ENCODE measurements at places on chromosomes 1 and 21.

GRCh38 chr1:10768552-10768951, 27.9 kb downstream of the CASZ1 start:
- no peak for DNase-seq

DNA sequence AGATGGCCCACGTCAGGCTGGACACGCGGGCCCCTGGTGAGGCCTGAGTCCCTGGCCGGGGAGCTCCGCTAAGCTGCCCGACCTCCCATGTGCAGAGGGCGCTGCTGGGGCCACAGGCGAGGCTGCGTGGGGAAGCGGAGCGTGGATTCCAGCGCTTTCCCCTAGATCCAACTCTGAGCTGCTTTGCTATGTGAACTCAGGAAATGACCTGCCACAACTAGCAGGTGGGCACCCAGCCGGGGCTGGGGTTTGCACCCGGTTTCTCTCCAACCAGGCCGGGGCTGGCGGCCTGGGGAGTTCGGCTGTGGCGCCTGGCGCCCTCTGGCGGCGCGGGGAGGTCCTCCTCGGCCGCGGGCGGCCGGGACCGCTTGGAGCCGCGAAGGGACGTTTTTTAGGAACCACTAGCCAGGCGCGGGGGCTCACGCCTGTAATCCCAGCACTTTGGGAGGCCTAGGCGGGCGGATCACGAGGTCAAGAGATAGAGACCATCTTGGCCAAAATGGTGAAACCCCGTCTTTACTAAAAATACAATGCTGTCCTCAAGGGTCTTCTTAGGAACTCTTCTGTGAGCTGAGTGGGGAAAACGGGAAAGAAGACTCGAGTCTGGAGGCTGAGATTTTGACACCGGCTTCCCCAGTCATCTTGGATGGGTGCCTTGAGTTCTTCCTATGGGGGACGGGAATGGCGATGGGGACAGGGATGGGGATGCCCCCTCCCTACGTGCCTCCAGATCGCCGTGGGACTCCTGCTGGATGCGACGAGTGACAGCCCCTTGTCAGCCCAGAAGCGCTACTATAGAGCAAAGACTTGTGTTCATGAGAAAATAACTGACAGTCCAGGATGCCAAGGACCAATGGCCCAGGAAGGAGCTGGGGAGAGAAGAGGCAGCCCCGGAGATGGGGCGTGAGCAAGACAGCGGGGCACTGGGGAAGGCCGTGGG, 12.6 kb downstream of the PYCR2 start:
- DNase-seq, result peak; percentile 78

- DNase-seq, result no peak
Measured at GRCh38 chr1:240687820-240688219, 75.9 kb upstream of the GREM2 start.

GRCh38 chr1:201559679-201560162, 20.8 kb downstream of the NAV1 start:
- peak; percentile 83 for DNase-seq

DNA sequence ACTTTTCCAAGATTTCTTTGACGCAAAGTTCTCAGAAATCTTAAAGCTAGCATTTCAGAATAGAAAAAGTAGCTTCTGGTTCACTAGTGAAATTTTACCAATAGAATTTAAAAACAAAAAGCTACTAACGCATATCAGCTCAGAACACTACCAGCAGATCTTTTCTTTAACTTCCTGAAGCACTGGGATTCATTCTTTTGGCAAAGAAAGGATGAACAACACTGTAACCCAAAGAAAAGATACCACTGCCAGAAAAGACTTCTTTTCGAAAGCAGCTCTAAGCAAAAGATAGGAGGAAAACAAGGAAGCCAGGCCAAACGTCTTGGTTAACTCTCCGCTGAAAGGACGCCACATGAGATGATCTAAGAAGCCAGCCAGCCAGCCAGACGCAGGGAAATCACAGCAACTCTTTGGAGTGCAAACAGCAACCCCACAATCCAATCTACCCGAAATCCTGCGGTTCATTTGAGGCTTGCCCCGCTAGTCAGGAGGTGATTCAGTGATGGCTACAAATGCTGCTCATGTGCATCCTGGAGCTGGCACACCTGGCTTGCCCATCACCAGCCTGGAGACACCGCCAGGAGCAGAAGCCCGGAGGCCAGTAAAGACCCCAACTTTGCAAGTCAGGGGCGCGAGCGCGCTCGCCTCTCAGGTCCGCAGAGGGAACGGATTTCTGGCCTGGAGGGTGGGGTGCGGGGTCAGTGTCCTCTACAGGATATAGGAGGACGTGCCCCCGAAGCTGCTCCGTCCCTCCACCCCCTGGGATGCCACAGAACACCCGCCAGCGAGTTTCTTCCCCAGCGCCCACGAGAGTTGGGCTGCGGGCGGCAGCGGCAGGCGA, 812 bp downstream of the NBPF1 start:
- peak; percentile 81 for DNase-seq

Data from dorsolateral prefrontal cortex (tissue), 122 donors.